ENCODE measurements at places on chromosomes 1 and 21.
A peak's percentile ranks its signal among the peaks of the same experiment; 100 is the strongest.

- no peak for DNase-seq
Measured at GRCh38 chr1:13701271-13701640, 1.3 kb downstream of the PRDM2 start.

GRCh38 chr1:110433803-110434202 lies 17.1 kb upstream of the PROK1 start:
- peak; percentile 7 for DNase-seq

DNA sequence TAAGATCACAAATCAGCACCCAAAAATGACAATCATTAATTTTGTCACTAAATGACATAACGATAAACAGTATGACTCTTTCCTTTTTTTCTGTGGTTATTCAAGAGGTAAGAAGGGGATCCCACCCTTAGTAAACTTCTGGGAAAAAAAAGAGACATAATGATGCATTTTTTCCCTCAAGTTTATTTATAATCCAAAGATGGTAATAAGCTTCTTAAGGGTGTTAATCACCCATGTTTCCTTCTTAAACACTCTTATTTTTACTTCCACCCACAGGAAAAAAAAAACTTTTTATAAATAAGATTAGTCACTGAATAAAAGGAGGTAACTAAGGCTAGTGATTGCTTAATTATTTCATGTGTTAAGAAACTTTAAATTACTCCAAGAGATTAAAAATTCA lies 24.7 kb downstream of the RGS1 start:
- DNase-seq, result no peak

- peak; percentile 85 for DNase-seq
Measured at GRCh38 chr1:201184307-201185122, 6.1 kb upstream of the IGFN1 start.

GRCh38 chr1:99439433-99440075 lies 175.3 kb downstream of the PLPPR4 start:
- no peak for DNase-seq

GRCh38 chr1:150269451-150269850 lies 635 bp upstream of the APH1A start:
- no peak for DNase-seq

Measured in fibroblast of skin of scalp (primary cell).